Sigmoid colon (tissue), 7 donors: ENCODE measurements at places on chromosomes 11 and 22. TPM values are rescaled to one million over a fixed set of nuclear protein-coding genes. Genes with fewer than 3 reads are reported as not detected.

The PACSIN2 gene
- total RNA-seq, result 50.4 TPM

The OR52N4 gene
- total RNA-seq, result not detected

The MS4A12 gene
- total RNA-seq, result 0.41 TPM

The FOLR2 gene
- 14.7 TPM for total RNA-seq

The GLB1L2 gene
- 55.7 TPM for total RNA-seq

The DCDC1 gene
- total RNA-seq, result 0.27 TPM

The NNMT gene
- total RNA-seq, result 333 TPM

The NLRP6 gene
- not detected for total RNA-seq

The PYGM gene
- 42.1 TPM for total RNA-seq

The JAML gene
- 5.3 TPM for total RNA-seq
